NCI-H2029 treated with DMSO at 0.1 percent for 48 hours (cell line): ENCODE measurements at places on chromosomes 7 and 10.

DNA sequence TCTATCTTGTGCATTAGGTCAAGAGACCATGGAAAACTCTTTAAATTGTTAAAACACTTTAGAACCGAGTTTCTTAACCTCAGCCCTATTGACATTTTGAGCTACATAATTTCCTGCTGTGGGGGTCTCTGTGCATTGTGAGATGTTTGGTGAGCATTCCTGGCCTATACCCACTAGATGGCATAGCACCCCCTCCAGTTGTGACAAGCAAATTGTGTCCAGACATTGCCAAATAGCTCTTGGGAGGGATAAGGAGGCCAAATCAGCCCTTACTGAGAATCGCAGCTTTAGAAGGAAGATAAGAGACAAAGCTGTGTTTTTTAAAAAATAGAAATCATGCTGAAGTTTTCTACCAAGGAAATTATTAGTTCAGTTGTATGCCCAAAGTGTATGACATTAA is 1158.5 kb upstream of the C7orf33 start:
- no peak for DNase-seq

GRCh38 chr10:133168617-133169031 is 8.6 kb downstream of the KNDC1 start:
- DNase-seq, result no peak

GRCh38 chr10:58894929-58895328 is 281.5 kb upstream of the PHYHIPL start:
- no peak for DNase-seq

GRCh38 chr10:79430325-79430905 is 15.0 kb downstream of the ZCCHC24 start:
- DNase-seq, result no peak

- no peak for DNase-seq
Measured at GRCh38 chr7:134968110-134968509, 18.2 kb upstream of the AGBL3 start.

- DNase-seq, result no peak
Measured at GRCh38 chr10:69318867-69319727, 40.8 kb downstream of the HK1 start.
